ENCODE measurements at places on chromosomes 2 and 18. TPM values are rescaled to one million over a fixed set of nuclear protein-coding genes. Genes with fewer than 3 reads are reported as not detected.

BMP10 gene
- total RNA-seq = not detected

TFPI gene
- 310 TPM for total RNA-seq

SRD5A2 gene
- not detected for total RNA-seq

SEC11C gene
- total RNA-seq = 20.9 TPM

CHRNG gene
- total RNA-seq = not detected

LOXL3 gene
- total RNA-seq = 87.4 TPM

DES gene
- 5.3 TPM for total RNA-seq

SERPINB2 gene
- 4.8 TPM for total RNA-seq

STPG4 gene
- total RNA-seq = 0.32 TPM

ELOA2 gene
- total RNA-seq = not detected

WNT6 gene
- total RNA-seq = not detected

MATN3 gene
- total RNA-seq = 3.0 TPM

MALL gene
- 1.2 TPM for total RNA-seq

NXPH2 gene
- total RNA-seq = not detected

PLGLB1 gene
- total RNA-seq = 0.83 TPM

ANKRD62 gene
- total RNA-seq = not detected

LINC00305 gene
- total RNA-seq = not detected

Measured in smooth muscle cell of the umbilical artery (primary cell).